ENCODE measurements at places on chromosomes 3 and 15.

- no peak for DNase-seq
These were observed 11.1 kb downstream of the RUVBL1 start for GRCh38 chr3:128112357-128112968.

GRCh38 chr3:31431321-31431720 lies 101.4 kb upstream of the STT3B start:
- no peak for DNase-seq

DNA sequence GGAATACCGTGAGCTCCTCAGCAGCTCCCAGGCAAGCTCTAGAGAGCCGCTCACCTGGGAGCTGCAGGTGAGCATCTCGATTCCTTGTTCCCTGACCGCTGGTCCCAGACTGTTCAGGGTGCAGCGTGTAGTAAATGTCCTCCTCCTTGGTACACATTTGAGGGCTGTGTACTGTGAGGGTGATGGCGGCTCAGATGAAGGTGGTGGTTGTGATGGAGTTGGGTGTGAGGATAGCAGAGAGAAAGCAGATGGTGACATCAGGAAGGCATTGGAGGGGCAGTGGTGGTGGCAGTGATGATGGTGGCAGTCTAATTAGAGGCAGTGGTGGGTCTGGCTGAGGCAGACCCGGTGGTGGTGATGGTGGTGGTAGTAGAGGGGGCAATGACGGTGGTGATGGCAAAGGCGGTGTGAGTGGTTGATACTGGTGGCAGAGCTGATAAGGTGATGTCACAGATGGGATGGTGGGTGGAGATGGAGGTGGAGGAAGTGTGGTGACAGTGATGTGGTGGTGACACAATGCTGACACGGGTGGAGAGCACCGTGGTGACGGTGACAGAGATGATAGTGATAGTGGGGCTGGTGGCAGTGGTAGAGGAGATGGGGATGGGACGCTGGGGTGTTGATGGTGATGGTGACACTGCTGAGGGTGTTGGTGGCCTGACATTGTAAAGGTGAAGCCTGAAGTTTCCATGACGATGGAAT lies at the start of gene DNAJB8:
TSS of gene DNAJB8 (minus strand) at position 51 of the 702 bp plus-strand sequence. CDS start 3,645 bp downstream, outside the sequence.
- no peak for DNase-seq

GRCh38 chr15:87818756-87819155 lies 437.8 kb downstream of the NTRK3 start:
- no peak for DNase-seq

DNA sequence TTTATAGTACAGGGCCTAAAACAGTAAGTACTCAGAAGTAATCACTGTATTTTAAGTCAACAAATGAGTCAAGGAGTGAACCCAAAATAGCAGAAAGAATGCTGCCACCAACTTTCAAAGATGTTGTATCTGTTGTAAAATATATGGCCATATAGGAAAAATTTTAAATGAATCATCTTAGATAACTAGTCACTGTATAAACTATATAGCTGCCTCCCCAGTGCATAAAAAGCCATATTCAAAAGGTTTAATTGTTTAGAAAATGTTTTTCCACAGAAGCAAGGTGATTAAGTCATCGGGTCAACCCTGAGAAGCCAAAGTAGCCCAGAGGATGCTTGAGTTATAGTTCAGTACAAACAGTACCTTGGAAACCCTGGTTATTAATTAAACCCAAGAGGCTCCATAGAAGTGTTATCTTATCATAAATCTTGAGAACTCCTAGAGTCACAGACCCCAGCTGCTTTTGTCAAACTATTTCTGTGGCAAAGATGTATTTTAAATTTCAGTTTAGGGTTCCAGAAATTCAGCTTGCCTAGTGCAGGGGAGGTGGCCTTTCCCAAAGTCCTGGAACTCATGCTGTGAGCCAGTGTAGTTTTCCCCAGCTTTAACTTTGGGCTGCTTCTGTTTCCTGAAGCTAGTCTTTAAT lies 39.2 kb downstream of the MBNL1 start:
- DNase-seq, result no peak

DNA sequence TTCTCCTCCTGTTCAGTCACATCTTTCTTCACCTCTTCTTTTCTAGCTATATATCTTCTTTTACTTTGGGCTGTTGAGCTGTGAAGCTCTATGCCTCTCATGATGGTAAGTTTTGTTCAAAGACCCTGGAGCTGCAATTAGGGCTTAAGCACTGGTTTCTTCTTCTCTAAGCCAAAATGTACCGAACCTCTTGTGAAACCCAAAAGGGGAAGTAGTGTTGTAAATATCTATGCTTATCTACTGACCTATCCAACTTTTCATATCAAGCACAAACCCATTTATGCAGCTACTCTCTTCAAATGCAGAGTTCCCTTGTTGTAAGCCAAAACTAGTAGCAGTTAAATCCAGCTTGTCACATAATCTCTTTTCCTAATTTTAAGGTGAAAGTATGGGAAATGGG lies 123.6 kb upstream of the CD96 start:
- no peak for DNase-seq

DNA sequence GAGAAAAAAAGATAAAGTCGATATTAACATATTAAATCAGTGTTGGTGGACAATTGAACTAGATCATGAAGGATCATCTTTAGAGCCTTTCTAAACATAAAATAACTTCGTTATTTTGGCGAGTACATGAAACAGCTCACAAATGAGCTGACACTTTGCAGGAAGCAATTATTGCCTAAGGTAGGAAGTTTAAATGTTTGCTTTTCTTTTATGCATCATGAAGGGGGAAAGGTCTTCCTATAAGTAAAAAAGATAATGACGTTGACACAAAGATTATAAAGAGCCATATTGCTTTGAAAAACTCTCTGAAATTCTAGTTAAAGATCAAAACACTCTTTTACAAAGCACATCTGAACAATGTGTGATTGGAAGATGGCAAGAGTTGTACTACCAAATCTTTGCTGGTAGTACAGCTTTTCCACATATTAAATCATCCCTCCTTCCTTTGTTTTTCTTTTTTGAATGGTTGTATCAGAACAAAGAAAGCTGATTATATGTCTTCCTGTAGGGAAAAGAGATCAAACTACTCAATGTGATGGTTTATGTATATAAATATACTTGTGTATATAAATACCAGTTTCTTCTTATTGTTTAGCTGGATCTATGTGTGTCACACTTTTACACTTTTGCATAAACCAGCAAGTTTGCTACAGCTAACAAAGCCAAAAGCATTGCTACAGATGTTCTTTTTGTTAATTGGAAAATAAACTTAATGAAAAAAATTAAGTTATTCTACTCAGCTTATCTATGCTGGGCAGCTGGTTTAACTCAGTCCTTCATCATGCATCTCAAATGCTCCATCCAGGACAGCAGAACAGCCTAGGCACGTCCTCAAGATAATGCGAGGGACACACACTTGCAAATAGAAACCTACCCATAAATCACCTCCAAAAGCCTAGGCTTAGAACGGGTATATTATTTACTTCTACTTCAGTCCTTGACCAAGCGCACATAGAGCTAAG lies 850.8 kb upstream of the ROBO1 start:
- DNase-seq, result no peak

DNA sequence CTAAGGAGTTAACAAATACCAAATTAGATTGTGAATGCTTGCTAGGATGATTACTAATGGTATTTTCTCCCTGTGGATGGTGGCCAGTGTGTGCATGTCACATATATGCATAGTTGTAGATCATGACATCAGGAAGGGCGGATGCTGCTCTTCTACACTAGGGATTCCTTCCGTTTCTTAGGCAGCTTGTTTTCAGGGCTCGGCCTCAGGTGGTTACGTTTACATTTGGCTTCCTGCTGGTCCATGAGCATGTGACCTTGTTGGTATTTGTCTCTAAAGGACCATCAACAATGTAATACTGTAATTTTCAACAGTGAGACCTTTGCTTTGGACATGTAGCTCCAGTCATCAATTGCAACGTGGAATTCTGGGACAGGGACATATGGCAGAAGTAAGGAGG lies 221.4 kb downstream of the NR1D2 start:
- DNase-seq, result no peak

- DNase-seq, result no peak
These were observed 73.1 kb upstream of the SPATA12 start for GRCh38 chr3:56987238-56987895.

DNA sequence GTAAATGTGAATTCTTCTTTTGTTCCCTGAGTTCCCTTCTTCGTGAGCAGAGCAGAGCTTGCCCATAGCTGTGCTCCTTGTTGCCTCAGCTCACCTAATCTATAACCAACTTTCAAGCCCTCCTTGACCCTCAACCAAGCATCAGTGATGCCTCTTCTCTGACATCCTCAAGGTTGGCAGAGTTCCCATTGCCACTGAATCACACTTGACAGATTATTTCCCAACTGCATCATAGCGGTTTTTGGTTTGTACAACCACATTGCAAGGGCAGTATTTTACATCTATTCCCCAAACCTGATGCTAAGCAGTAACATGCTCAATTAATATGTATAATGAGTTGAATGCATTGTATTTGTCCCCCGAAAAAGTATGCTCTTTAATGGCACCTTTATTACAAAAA lies 133.0 kb upstream of the SNTN start:
- DNase-seq, result no peak

GRCh38 chr3:53182764-53183355 lies 21.9 kb downstream of the PRKCD start:
- no peak for DNase-seq

DNA sequence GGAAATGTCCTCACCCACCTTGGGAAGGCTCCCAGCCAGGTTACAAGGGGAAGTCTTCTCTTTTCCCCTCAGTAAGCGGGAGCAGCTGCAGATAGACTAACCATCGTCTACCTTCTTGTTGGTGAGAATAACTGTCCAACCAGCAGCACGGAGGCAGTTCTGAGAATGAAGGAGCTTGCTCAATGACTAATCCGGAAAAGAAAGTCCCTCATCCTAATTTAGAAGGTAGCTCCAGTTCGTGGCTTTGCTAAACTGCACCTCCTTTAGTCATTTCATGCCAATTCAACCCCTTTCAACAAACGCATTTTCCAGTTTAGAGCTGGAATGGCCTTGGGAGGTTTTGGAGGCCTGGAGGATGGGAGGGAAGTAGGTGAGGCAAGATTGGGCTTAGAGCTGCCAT lies 527.4 kb upstream of the PROK2 start:
- no peak for DNase-seq

DNA sequence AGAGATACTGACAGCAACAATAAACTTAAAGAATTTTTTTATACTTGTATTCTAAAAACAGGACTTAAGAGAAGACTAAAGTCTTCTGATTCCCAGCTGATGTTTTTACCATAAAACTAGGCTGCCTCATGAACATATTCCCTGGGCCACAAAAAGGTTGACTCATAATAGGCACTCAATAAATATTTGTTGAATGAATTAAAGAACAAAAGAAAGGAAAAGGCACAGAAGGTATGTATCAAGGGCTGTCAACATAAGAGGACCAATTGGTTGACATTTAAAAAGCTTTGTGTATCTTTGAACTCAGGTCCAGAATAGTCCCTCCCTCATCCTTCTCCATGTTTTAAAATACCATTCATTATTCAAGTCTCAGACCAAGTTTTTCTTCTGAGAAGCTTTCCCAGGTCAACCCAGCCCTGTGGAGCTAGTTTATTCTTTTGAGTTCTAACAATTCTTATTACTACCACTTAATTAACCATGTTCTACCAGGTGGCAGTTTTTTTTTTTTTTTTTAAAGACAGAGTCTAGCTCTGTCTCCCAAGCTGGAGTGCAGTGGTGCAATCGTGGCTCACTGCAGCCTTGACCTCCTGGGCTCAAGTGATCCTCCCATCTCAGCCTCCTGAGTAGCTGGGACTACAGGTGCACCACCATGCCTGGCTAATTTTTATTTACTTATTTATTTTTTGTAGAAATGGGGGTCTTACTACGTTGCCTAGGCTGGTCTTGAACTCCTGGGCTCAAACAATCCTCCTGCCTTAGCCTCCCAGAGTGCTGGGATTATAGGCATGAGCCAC lies 17.5 kb upstream of the ARHGEF3 start:
- DNase-seq, result no peak

DNA sequence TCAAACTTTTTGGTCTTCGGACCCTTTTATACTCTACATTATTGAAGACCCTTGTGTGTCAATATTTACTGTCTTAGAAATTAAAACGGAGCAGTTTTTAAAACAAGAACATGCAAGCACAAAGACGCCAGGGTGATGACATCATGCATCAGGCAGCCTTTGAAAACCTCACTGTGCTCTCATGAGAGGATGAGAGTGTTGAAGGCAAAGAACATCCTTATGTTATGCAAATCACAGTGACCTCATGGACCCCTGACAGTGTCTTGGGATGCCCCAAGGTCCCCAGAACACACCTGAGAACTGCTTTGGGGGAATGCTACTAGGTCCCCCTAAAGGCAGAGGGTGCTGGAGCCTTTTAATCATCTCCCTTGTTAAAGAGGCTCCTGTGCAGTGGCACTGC lies 51.6 kb downstream of the CHDH start:
- DNase-seq, result no peak

- DNase-seq, result no peak
These were observed 1.1 kb upstream of the FGF7 start for GRCh38 chr15:49421991-49422390.

DNA sequence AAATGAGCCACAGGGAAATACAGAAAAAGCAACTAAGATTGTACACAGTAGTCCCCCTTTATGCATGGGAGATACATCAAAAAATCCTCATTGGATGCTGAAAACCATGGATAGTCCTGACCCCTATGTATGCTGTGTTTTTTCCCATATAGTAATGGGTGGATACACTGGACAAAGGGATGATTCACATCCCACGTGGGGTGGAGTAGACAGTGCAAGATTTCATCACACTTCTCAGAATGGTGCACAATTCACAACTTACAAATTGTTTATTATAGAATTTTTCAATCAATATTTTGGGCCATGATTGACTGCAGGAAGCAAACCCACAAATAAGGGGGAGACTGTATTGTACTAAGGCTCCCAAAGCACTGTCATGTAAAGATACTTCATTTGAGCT lies 224.4 kb upstream of the STRIT1 start:
- DNase-seq, result no peak

DNA sequence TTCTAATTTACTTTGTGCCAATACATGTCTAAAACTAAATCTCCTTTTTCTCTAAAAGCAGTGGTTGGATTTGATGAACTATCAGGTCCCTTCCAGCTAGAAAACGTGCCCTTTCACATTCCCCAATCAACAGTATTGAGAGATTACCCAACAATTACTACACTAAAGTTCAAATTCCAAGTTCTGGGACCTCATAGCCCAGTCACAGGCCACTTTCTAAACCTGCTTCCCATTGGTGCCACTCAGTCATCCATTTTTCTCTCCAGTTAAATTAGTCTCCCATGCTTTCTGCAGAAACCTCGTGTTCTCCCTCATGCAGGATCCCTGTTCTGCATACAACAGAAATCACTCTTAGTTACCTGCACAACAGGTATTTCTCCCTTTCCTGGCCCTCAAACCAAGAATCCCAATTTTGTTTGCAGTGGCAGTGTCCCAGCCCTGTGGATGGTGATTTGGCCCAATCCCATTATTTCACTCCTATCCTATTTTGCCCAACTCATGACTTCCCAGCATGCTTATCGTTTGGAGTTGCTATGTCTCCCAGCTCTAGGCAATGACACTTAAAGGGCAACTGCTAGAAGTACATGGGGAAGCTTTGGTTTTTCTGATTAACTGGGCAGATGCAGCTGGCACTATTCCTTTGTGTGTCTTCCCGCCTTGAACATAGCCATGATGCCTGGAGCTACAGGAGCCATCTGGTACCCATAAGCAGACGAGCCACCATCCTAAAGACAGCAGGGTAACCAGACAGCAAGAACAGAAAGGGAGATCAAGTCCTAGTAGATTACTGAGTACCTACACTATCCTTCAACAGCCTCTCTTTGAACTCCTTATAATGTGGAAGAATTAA lies 224.2 kb downstream of the MINAR1 start:
- no peak for DNase-seq

All from muscle of arm (tissue), 14 donors.